ENCODE measurements at places on chromosomes 5 and 9. TPM values are rescaled to one million over a fixed set of nuclear protein-coding genes. Genes with fewer than 3 reads are reported as not detected.

The PCDHGC3 gene
- not detected for polyA plus RNA-seq

The NSA2 gene
- 58.5 TPM for polyA plus RNA-seq

The PRSS3 gene
- polyA plus RNA-seq, result not detected

The FOXD4L5 gene
- polyA plus RNA-seq, result not detected

The COL5A1 gene
- polyA plus RNA-seq, result not detected

The PCDHA9 gene
- not detected for polyA plus RNA-seq

DNA sequence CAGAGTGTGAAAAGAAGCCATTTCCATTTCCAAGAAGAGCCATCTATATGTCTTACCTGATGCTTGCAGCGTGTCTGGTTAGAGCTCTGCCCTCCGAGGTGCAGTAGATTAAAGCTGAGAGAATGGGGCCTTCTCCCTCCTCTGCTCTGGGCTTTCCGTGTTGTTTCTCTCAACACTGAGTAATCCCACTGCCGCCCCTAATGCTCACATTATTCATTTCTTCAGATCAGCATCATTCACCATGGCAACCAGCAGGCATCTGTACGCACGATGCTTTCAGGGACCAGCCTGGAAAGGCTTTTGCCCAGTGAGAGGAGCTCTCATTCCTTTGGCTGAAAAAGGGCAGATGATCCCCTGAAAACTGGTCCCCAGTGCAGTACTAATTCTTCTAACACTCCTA lies 79.6 kb downstream of the CYFIP2 start:
- no peaks in the 10 kb centered on the region for H3K27me3 ChIP-seq
- no peak for DNase-seq
- peaks cover 15% of the 10 kb centered on the region for H3K4me1 ChIP-seq
- no peak overlapping the region for H3K27ac ChIP-seq
- H3K4me3 ChIP-seq, result no peak overlapping the region

DNA sequence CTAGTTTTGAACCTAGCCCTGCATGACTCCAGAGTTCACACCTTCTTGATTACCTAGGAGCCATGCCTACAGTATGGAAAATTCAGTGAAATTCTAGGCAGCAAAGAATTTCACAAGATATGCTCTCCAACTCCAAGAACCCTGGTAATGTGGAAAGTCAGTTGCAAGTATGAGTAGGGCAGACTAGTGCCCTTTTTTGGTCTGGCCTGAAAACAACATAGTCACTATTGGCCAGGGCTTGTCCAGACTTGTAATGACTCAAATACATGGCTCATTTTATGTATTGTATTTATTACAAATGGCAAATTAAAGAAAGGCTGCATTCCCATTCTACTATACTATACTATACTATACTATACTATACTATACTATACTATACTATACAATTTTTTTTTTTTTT lies 160.4 kb downstream of the ESM1 start:
- H3K27ac ChIP-seq, result no peak overlapping the region
- H3K4me3 ChIP-seq, result no peak overlapping the region
- no peaks in the 10 kb centered on the region for H3K36me3 ChIP-seq
- H3K27me3 ChIP-seq, result peaks cover 4% of the 10 kb centered on the region
- no peak for DNase-seq

DNA sequence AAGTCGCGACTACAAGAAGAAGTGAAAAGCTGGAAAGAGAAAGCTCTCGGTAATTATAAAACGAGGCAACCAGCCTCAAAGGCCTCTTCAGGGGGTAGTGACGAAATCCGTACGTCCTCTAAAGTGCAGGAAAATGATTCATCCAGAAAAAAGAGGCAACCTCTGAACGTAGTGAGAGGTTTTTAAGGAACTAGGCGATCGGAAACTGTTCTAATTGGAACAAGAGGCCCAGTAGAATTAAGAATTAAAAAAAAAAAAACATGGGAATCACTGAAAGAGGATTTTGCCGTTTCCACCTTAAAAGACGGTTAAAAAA lies 1.0 kb downstream of the CSNK1A1 start:
- peak overlapping the region; percentile 94 for H3K4me3 ChIP-seq
- no peaks in the 10 kb centered on the region for H3K27me3 ChIP-seq
- H3K27ac ChIP-seq, result peak overlapping the region; percentile 97
- H3K36me3 ChIP-seq, result peaks cover 17% of the 10 kb centered on the region
- H3K4me1 ChIP-seq, result peaks cover 42% of the 10 kb centered on the region
- DNase-seq, result no peak

DNA sequence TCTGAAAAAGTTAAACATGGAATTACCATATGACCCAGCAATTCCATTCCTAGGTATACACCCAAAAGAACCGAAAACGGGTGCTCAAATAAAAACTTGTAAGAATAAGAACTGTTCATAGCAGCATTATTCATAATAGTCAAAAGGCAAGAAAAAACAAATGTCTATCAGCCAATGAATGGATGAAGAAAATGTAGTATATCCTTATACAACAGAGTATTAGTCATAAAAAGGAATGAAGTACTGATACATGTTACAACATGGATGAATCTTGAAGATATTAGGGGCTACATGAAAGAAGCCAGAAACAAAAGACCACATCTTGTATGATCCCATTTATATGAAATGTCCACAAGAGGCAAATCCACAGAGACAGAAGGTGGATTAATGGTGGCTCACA lies 15.6 kb upstream of the BRD3 start:
- H3K27me3 ChIP-seq, result peaks cover 2% of the 10 kb centered on the region
- no peak for DNase-seq
- H3K36me3 ChIP-seq, result no peaks in the 10 kb centered on the region
- no peaks in the 10 kb centered on the region for H3K4me1 ChIP-seq
- H3K4me3 ChIP-seq, result no peak overlapping the region
- no peak overlapping the region for H3K27ac ChIP-seq

GRCh38 chr9:13915131-13915530 lies 398.8 kb downstream of the NFIB start:
- no peak for DNase-seq
- no peak overlapping the region for H3K27ac ChIP-seq
- no peaks in the 10 kb centered on the region for H3K4me1 ChIP-seq
- no peaks in the 10 kb centered on the region for H3K36me3 ChIP-seq
- no peak overlapping the region for H3K4me3 ChIP-seq
- H3K27me3 ChIP-seq, result no peaks in the 10 kb centered on the region

- H3K4me3 ChIP-seq, result no peak overlapping the region
- no peak overlapping the region for H3K27ac ChIP-seq
- no peaks in the 10 kb centered on the region for H3K27me3 ChIP-seq
- H3K4me1 ChIP-seq, result no peaks in the 10 kb centered on the region
- H3K36me3 ChIP-seq, result no peaks in the 10 kb centered on the region
- DNase-seq, result no peak
Observed at GRCh38 chr9:93813221-93814076, 141.7 kb downstream of the BARX1 start.

GRCh38 chr5:92380069-92380770 lies 997.1 kb upstream of the ARRDC3 start:
- no peak overlapping the region for H3K27ac ChIP-seq
- no peaks in the 10 kb centered on the region for H3K27me3 ChIP-seq
- no peak for DNase-seq
- no peaks in the 10 kb centered on the region for H3K4me1 ChIP-seq
- H3K4me3 ChIP-seq, result no peak overlapping the region

DNA sequence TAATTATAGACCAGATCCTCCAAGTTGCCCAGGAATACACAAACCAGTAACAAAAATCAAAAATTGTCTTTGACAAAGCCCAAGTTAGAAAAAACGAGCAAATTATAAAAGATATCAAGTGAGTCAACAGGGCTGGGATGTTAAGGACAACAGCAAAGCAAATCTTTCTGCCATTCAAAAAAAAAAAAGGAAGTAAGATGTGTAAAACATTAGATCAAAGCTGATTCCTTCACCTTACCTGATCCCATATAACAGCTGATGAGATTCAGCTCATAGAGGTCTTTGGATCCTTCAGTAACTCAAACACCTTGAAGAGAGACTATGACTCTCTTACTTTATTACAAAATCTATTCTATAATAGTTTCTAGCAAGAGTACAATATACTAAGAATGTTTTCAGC lies 100.9 kb downstream of the STRBP start:
- H3K4me3 ChIP-seq, result no peak overlapping the region
- DNase-seq, result no peak
- peaks cover 4% of the 10 kb centered on the region for H3K36me3 ChIP-seq
- H3K4me1 ChIP-seq, result no peaks in the 10 kb centered on the region
- H3K27ac ChIP-seq, result no peak overlapping the region

GRCh38 chr5:65149827-65150226 lies 331.9 kb downstream of the ADAMTS6 start:
- no peaks in the 10 kb centered on the region for H3K27me3 ChIP-seq
- H3K36me3 ChIP-seq, result no peaks in the 10 kb centered on the region
- DNase-seq, result no peak
- H3K27ac ChIP-seq, result no peak overlapping the region
- no peaks in the 10 kb centered on the region for H3K4me1 ChIP-seq

- no peaks in the 10 kb centered on the region for H3K27me3 ChIP-seq
- no peak overlapping the region for H3K27ac ChIP-seq
- DNase-seq, result no peak
Observed at GRCh38 chr5:76366596-76366995, 36.5 kb upstream of the IQGAP2 start.

- H3K4me3 ChIP-seq, result no peak overlapping the region
- H3K4me1 ChIP-seq, result no peaks in the 10 kb centered on the region
- DNase-seq, result no peak
- no peaks in the 10 kb centered on the region for H3K27me3 ChIP-seq
Observed at GRCh38 chr5:10124287-10124686, 125.4 kb downstream of the ATPSCKMT start.

GRCh38 chr5:22844636-22845035 lies 8.5 kb downstream of the CDH12 start:
- H3K27ac ChIP-seq, result no peak overlapping the region
- H3K36me3 ChIP-seq, result no peaks in the 10 kb centered on the region
- DNase-seq, result no peak
- H3K4me1 ChIP-seq, result no peaks in the 10 kb centered on the region
- H3K4me3 ChIP-seq, result no peak overlapping the region
- H3K27me3 ChIP-seq, result no peaks in the 10 kb centered on the region

DNA sequence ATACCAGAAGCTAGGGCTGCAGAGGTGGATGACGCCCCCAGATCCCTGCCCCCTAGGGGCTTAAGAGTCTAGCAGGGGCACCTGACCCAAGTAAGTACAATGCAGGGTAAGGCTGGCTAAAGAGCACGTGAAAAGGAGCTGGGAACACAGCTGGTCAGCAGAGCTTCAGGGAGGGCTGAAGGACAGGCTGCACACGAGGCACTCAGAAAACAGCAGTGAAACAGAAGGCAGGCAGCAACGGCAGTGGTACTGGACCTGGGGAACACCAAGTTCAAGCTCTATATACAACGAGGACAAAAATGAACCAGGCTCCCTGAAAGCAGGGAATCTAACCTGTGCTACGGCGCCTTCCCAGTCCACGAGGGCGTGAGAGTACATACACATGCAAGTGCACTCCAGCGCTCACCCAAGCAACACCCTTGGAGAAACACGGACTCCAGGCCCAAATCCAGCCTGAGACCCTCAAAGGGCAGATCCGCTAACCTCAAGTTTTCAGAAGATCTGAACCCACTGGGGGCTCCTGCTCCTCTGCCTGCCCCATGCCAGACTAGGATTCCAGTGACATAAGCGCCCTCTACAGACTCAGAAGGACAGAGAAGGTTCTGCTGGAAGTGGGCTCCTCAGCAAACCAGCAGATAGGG lies 57.4 kb downstream of the PSMB7 start:
- H3K27me3 ChIP-seq, result no peaks in the 10 kb centered on the region
- peaks cover 36% of the 10 kb centered on the region for H3K36me3 ChIP-seq
- H3K27ac ChIP-seq, result no peak overlapping the region

GRCh38 chr5:127680595-127680994 lies 22.6 kb upstream of the CCDC192 start:
- no peak overlapping the region for H3K4me3 ChIP-seq
- H3K4me1 ChIP-seq, result no peaks in the 10 kb centered on the region
- no peak overlapping the region for H3K27ac ChIP-seq
- H3K27me3 ChIP-seq, result no peaks in the 10 kb centered on the region

- DNase-seq, result no peak
- H3K27me3 ChIP-seq, result peaks cover 7% of the 10 kb centered on the region
- no peak overlapping the region for H3K27ac ChIP-seq
Observed at GRCh38 chr5:139698490-139699146, 50.5 kb downstream of the CXXC5 start.

GRCh38 chr9:136835932-136836904 lies 6.1 kb upstream of the AJM1 start:
- peaks cover under 1% of the 10 kb centered on the region for H3K36me3 ChIP-seq
- no peak overlapping the region for H3K27ac ChIP-seq
- no peaks in the 10 kb centered on the region for H3K27me3 ChIP-seq
- H3K4me1 ChIP-seq, result no peaks in the 10 kb centered on the region
